NCI-H2081 treated with DMSO at 0.1 percent for 48 hours (cell line): ENCODE measurements at places on chromosomes 4 and X.

DNA sequence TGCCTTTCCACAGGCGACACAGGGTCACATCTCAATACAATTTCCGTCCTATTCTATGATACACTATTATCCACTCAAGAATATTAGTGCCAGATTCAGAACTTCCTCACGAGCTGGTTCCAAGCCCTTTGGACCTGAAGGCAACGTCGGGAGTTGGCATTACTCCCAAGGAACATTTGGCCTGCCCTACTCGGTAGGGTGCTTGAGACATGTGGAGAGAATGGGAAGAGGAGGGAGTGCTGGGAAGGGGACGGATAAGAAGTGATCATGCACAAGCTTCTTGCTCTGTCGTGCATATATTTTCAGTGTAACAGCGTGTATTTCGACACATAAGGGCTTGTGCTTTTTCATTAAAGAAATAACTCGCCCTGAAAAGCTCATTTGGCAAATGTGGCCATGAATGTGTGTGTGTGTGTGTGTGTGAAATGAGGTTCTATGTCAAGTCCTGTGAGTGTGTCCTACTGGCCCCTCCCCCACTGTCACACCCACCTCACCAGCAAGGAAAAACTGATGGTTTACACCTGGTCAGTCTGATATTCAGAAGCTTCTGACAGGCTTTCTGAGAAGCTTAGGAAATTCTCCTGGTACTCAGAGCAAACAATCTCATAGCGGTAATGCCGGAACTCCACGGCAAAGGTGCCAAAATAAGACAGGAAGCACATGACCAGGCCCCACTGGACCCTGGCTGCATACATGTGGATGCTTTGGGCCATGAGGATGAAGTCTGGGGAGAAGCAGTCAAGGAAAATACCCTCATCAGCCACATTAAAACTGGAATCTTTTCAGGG, 54.8 kb downstream of the ENOPH1 start:
- no peak for DNase-seq

DNA sequence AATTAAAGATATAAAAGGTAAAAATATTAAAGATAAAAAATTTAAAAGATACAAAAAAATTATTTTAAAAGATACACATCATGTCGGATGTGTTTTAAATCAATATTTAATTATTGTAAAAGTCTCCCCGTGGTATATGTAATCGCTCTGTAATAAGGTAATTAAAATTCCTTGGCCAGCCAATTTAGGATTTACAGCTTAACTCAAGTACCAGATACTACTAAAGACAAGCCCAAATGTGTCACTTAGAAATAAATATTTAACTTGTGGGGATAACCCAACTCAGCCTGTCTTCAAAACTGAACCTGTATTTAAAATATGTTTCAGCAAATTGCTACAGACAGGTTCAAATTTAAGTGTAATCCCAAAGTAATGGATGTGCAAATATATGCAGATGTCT, 56.0 kb downstream of the GPR82 start:
- DNase-seq: no peak

DNA sequence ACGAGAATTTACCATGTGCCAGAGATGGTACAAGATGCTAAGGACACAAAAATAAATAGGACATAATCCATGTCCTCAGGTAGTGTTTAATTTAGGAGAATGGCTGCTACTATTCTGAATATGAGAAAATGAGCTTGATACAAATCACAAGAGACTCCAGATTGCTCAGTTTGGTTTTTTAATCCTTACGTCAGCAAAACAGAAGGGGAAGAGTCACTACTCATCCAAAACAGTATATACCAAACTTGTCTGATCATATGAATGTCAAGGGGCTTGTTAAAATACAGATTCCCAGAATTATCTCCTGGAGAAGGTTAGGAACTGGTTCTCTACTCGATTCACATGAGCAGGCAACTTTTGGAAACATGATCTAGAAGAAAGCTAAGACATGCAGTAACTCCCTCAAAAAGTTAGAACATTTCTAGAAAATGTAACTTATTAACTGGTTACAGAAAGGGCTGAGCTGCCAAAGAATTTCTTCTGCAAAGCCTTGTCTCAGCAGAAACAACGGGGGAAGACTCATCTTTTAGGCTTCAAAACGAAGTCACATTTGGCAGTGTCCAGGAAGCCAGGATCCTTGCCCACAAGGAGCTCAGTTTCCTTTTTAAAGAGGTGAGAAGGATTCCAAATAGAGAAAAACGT, 3.4 kb downstream of the AIFM1 start:
- no peak for DNase-seq

DNA sequence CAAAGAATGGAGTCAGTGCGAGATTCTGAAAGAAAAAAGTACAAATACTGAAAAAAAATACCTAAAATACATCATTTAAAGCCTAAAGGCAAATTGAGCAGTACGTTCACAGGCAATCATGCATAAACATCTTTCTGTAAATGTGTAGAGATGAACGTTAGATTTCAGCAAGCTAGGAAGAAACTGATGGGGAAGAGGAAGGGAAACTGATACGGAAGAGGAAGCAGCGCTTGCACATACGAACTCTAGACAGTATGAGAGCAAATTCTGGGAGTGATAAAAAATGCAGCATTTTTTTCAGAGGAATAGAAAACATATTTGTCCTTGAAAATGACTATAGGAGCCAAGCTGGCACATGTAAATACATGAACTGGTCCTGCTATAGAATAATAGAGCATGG, 9.4 kb downstream of the ANKRD50 start:
- no peak for DNase-seq

DNA sequence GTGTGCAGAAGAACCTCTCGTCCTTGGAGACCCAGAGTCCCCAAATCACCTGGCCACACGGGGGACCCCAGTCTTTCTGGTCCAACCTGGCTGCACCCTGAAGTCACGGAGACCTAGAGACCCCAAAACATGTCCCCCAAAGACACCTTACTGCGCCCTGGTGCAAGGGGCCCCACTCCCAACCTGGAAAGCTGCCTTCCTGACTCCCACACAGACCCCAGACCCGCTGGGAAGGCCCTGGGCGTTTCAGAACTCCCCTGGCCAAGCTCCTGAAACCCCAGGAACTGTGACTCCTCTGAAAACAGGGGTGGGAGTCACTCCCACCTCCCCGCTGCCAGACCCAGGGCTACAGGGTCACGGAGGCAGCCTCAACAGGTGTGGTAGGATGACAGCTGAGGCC, 12.7 kb upstream of the SHOX start:
- DNase-seq: no peak

DNA sequence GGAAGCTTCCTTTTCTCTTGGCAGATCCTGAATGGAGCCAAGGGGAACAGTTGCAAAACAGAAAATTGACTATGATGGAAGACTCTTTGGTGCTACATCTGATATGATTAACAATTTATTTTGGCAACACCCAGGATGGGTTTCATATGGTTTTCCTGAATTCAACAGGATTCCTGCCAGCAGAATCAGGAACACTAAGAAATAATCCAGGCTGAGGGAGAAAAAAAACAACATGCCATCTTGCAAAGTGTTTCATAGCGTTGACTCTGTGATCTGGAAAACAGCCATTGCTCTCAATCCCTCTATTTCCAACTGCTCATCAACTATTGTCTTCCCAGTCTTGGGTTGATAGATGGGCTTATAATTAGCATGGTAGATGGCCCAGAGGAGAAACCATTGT, 303.8 kb upstream of the KLF3 start:
- no peak for DNase-seq

DNA sequence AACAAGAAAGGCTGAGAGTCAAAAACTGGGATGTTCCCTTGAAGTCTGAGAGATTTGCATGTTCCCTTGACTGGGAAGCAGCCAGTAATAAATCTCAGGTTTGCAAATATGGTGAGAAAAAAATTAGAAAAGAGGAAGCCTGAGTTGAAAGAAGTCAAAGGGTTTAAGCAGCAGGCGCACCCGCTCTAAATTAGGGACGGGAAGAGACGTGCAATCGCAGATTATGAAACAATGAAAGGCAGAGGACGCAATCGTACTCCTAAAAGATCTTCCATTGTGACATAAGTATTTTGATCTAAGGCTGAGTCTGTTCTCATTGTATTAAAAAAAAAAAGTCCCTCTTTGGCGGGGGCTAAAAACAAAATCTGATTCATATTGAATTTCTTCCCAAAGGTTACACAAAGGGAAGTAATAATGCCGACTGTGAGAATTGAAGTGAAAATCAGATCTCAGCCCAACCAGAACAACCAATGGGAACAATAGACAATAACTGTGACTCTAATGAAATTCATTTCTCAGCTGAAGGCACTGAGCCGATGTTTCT, 28.2 kb downstream of the SAT1 start:
- no peak for DNase-seq

DNA sequence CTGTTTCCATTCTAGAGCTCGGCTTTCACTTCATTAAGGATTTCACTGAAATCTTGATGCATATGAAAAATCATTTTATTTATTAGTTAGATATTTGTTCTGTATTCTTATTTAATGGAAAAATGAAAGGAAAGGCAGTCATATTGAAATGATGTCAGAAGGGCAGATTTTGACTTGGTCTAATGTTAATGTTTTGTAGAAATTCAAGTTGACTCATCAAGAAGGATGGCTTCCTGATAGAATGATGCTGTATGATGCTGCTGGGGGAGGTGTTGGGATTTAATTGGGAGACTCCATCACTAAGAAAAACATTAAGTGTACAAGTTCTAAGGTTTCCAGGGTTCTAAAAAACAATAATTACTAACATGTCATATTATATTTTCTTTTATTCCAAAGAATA, 204.8 kb downstream of the PDGFC start:
- no peak for DNase-seq

- no peak for DNase-seq
These were observed 1592.9 kb upstream of the TENM3 start for GRCh38 chr4:180650273-180650672.

GRCh38 chr4:186304866-186305505, 39.0 kb downstream of the F11 start:
- DNase-seq: no peak

- DNase-seq: no peak
These were observed 49.5 kb downstream of the CPZ start for GRCh38 chr4:8641931-8642650.

GRCh38 chr4:105093975-105094374, 52.7 kb upstream of the TET2 start:
- no peak for DNase-seq

DNA sequence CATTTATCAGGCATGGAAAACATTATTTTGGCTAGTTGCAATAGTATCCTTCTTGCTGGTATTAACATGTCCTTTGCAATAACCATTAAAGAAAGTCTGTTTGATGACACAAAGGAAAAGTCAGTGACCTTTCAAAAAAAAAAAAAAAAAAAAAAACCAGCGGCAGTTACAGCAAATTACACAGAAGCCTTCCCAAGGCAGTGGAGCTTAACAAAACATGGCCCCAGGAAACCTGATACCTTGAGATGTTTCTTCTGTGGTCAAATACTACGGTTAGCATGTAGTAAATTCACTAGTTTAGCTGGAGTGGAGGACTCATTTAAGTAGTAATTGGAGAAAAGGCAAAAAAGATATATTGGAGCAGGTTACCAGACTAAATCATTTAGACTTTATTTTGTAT, 359.1 kb downstream of the DACH2 start:
- no peak for DNase-seq

GRCh38 chrX:132292793-132293192, 73.5 kb upstream of the RAP2C start:
- DNase-seq: no peak

GRCh38 chrX:153388722-153389459, 12.3 kb downstream of the PNMA6E start:
- DNase-seq: no peak
